ENCODE measurements at places on chromosomes 3 and 15.

DNA sequence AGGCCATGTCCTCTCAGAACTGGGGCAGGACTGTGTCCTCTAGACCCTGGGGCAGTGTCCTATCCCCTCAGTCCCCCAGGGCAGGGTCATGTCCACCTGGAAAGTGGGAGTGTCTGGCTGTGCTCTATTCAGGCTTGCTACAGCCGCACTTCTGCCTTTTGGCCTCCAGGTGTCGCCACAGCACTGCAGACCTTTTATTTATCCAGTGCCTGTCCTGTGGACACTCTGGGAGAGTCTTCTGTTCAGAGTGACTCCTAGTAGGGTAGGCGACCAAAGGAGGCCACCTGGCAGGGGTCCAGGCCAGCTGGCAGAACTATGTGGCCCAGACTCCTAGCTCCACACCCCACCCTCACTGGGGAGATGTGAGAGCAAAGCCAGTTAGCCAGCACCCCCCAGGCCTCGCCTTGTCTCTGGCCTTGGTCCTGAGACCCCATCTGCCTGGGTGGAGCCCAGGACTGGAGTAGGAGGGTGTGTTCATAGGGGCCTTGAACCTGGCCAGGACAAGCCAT is 3.9 kb downstream of the TMIE start:
- DNase-seq = peak; percentile 51

DNA sequence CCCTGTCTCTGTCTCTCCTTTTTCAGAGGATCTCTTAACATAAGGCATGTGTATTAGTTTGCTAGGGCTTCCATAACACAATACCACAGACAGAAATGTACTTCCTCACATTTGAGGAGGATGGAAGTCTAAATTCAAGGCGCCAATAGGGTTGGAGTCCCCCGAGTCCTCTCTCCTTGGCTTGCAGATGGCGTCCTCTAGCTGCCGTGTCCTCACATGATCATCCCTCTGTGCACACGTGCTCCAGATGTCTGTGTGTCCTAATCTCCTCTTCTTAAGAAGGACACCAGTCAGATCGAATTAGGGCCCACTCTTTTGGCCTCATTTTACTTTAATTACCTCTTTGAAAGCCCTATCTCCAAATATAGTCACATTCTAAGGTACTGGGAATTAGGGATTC is 23.0 kb upstream of the BFSP2 start:
- no peak for DNase-seq

- DNase-seq = no peak
Observed at GRCh38 chr3:62161371-62161770, 212.0 kb downstream of the FEZF2 start.

- DNase-seq = no peak
Observed at GRCh38 chr15:71458089-71458660, 342.9 kb downstream of the THSD4 start.

- no peak for DNase-seq
Observed at GRCh38 chr3:47423548-47424145, 42.8 kb downstream of the PTPN23 start.

DNA sequence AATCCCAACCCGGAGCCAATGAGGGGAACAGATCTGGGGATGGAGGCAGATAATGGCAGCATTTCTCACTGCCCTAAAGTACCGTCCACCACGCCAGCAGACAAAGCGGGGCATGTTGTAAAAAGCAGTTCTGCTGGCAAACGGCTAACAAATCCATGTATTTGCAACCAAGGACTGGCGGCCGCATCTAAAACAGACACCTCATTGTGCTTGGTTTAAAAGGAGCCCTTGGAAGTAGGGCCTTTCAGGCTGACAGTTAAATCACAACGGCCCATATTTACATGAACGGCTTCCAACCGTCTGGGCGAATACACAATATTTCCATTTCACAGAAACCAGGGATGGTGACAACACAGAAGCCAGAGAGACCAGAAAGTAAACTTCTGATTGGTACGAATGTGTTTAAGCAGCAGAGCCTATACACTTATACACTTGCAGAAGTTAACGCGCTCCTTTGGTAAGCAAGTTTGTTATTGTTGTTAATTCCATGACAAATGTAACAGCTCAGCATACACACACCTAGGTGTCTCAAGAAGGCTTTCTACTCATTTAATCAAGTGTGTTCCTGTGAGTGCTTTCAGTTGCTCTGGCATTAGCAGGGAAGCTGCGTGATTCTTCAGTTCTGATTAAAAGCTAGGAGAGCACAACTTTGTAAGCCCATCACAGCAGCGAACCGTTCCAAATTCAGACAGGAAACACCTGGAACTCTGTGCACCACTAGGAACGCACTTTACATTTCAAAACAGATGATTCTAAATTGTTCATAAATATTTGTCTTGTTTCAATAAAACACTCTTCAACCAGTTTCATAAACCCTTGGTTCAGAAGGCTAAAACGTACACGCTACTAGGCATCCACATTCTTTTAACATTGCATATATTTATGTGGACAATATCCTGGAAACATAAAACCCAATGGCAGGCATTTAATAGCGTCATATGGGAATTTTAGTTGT is 112.9 kb downstream of the PDZRN3 start:
- DNase-seq = no peak

DNA sequence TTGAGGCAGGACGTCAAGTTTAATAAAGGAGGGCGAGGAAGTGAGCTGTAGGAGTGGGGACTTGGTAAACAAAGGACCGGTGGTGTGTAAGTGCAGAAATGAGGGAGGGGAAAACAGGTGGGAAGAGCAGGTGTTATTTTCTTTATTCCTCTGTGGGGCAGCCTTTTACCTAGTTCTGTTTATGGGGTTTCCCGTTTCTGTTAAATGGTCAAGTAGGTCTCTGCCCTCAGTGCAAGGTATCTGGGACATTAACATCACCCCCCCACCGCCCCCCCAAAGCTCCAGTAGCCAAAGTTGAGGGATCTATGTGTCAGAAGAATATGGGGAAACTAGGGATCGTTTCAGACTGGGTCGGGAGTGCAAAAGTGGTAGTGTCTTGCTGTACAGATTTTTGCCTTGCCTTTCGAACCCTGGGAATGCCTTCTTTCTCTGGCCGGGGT is 893 bp downstream of the MGA start:
- DNase-seq = no peak

DNA sequence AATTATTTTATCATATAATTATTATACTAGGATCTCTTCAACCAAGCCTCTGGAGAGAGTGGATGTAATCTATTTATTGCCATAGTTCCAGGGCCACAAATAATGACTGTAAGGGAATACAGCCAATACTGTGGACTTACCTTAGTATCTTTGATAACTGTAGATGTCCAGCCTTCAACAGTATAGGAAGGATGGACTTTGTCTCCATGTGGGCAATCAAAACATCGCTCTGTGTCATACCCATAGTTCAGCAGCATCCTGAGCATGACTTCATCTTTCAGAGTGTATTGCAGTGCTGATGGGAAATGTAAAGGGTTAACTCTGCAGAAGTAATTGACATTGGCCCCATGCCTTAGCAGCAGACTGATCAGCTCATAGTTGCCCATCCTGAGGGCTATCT is 14.2 kb downstream of the ASB14 start:
- no peak for DNase-seq

Measured in activated CD4-positive, alpha-beta T cell treated with anti-CD3 and anti-CD28 coated beads for 1 hour (primary cell).